ENCODE measurements at places on chromosomes 3 and 15.

- DNase-seq = peak; percentile 86
Measured at GRCh38 chr15:33131552-33132232, 62.8 kb downstream of the FMN1 start.

- no peak for DNase-seq
Measured at GRCh38 chr3:158753854-158754253, 21.6 kb upstream of the RARRES1 start.

DNA sequence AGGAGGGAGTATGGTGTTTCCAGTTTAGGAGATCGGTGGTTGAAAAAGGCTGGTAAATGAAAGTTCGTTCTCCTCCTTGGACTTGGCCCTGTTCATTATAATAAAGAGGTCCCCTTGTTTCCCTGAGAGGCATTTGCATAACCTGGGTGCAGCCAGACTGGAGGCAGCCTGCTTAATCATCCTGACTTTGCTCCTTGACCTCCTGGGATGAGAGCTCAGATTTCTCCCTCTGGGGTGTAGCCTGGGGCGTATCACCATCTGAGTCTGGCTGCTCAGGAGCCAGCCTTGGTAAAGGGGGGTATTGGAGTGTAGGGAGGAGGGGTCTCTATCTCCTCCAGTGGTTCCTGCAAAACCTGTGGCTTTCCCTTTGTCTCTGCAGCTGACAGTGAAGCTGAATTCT is 21.3 kb upstream of the ACAD9 start:
- DNase-seq = no peak

DNA sequence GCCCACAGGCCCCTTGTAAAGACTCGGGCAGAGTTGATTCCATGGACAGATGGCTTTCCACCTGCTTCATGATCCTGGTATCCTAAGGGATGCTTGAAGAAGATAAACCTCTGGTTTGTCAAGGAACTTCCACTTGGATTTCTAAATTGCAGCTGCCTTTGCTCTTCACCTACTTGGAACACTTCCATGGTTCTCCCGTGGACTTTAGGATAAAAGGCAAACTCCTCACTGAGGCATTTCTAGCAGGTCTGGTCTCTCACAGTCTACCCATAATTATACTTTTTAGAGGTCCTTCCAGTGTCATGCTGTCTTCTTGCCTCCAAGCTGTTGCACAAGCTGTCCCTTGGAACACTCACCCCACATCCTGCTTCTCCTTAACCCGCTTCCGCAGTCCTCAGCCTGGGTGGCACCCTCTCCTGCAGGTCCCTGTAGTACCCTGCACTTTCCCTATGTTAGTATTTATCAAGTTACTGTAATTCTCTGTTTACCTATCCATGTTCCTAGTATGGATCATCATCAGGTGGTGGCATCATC is 12.7 kb downstream of the TLNRD1 start:
- no peak for DNase-seq

DNA sequence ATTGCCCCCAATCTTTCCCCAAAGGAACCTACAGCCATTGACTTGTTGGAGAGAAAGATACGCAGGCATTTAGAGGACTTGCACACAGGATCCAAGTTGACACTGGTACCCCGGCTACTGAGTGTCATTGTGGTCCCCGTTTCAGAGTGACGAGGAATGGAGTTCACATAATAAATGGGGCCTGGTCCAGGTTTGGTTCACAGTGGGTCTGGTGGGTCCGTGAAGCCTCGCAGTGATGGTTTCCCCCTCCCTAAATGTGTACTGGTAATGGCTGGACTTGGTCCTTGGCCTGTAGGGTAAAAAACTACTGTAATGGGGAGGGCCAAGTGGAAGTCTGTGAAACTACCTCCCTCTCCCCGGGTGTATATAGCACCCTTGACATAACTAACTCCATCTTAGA is 232.1 kb upstream of the LYSMD4 start:
- no peak for DNase-seq

- DNase-seq = no peak
Measured at GRCh38 chr3:158079599-158079998, 26.6 kb downstream of the SHOX2 start.

GRCh38 chr3:5186089-5186857 is 1.2 kb upstream of the EDEM1 start:
- peak; percentile 51 for DNase-seq

DNA sequence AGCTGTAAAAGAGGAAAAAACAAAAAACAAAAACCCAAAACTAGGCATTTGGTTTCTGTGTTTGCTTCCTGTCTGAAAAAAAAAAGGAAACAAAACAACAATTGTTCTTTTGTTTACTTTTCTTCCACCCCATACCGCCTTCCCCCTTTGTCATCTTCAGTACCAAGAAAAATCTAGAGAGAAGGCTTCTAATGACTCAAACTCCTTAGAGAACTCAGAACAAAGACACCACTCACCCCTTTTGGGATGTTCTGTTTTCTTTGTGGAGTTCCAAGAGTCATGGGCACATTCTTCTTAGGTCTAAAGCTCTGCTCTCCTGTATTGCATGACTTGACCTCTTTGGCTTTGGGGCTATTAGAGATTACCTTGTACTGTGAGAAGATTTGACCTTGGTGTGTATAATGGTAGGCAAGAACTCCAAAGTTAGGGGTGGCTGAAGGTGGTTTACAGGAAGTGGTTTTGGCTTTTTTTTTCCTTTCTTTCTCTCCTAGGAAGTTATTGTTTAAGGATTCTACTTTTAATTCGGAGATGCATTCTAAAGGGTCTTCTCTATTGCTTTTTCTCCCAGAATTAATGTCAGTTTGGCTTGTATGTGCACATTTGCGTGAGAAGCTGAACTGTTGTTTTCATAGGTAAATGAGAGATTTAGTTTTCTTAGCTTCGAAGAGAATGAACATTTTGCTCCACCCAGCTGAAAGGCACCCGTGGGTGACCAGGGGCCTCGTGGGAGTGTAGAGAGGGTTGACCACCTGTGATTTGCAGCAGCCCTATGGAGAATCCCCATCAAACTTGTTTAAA is 39.5 kb upstream of the ZBTB20 start:
- no peak for DNase-seq

DNA sequence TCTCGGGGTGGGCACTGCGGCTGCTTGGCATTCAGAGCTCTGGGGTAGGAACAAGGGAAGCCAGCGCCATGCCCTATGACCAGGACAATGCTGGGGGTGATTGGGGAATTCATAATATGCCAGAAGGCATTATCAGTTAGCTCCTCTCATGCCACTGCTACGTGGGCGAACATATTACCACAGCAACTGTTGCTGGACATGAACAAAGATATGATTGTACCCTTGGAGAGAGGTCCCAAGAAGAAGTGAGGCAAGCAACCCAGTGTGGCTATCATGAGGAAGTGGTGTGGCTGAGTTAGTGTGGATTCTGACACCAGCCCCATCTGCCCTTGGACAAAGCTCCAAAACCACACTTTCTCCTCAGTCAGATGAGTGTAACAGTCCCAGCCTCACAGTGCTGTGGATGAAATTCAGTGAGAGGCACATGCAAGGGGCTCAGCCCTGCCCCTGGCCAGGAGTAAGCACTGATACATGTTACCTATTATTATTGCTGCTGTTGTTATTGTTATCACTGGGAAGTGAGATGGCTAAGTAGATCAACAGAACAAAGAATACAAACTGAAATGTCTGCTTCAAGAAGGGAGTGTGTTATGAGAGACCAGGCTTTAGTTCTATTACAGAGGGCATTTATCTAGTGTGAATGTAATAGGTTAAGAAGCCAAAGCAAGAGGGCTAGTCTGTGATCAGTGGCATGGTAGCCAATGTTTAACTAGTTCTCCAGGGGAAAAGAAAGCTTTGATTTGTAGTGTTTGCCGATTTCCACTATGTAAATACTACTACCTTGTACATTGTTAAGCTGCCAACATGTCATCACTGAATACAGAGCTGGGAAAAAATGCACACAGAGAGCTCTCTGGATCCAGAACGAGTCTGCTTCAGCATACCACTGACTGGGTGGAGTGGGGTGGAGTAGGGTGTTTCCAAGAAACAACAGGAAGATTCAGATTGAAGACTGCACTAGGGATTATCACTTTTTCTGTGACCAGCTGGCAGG is 222.3 kb upstream of the EIF1B start:
- peak; percentile 65 for DNase-seq

GRCh38 chr3:46135475-46135874 is 72.6 kb downstream of the CCR1 start:
- no peak for DNase-seq

DNA sequence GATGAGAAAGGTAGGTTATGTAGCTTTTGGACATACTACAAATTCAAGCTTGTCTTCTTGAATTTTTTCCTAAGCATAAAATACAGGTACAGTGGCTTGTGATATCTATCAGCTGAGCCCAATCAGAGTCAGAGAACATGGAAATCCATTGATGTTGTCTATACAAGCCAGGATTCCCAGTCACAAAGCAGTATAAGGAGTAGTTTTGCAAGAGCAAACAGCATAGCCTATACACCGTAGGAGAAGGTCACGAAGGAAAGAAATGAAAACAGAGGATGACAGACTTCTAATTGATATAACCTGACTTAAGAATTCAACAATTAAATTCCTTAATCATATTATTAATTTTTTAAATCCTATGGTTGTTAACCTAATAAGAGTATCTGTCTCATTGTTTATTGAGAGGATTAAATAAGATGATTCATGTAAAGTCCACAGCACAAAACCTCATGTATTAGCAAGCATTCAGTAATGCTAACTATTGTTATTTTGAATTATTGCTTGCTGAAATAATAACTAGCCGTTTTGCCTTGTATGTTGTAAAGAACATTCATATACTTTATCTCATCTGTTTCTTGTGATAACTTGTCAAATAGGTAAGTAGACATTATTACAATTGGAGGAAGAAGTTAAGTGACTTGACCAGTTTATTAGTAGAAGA is 276.6 kb upstream of the ZPLD1 start:
- DNase-seq = no peak

GRCh38 chr3:52240059-52240885 is 1.3 kb upstream of the TWF2 start:
- no peak for DNase-seq

DNA sequence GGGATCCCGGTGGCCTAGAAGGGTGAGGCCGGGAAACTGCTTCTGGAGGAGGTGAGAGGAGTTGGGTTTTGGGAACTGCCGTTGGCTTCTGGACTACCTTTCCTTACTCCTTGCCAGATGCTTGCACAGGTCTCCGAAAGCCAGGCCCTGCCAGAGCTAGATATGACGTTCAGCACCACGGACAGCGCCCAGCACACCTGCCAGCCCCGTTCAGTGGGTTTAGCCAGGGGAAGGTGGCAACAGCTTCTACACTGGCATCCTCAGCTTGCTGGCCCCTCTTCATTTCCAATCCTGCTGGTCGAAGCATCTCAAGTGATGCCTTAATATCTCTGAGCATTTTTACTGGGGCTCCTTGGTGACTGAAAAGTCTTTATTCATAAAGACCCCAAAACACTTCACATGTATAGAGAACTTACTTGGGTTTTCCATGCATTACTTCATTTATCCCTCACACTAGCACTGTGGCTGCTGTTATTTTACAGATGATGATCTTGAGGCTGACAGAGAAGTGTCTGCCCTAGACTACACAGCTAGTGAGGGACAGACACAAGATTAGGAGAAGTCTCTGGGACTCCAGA is 21.9 kb downstream of the HCN4 start:
- peak; percentile 53 for DNase-seq

DNA sequence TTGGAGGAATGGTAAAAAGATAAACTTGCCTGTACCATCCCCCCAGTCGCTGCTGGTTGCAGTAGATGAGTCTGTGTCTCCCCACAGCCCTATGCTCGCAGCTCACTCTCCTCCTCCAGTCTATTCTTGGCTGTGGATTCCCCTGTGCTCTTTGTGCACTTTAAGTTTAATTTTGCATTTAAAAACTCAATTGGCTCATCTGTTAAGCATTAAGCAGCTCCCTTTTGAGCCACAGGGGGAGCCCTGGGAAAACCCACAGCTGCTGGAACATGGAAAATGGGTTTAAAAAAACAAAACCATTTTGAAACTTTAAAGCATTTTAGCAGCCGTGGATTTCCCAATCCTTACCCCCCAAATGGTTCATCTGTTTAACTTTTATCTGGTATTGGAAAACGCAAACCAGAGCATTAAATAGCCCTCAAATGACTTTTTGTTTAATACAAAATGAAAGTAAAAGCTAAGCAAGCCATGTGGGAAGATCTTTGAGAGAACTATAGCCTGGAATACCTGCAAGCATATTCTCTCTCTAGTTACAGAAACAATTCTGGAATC is 536.9 kb downstream of the ZIC1 start:
- DNase-seq = peak; percentile 96

DNA sequence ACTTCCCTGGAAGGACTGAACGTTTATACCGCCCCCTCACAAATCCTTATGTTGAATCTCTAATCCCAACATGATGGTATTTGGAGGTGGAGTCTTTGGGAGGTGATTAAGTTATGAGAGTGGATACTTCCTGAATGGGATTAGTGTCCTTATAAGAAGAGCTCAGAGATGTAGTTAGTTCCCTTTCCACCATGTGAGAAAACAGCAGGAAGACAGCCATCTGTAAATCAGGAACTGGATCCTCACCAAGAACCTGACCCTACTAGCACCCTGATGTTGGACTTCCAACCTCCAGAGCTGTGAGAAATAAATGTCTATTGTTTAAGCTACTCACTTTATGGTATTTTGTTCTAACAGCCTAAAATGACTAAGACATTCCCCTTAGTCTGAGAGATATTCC is 33.3 kb upstream of the SACM1L start:
- no peak for DNase-seq

DNA sequence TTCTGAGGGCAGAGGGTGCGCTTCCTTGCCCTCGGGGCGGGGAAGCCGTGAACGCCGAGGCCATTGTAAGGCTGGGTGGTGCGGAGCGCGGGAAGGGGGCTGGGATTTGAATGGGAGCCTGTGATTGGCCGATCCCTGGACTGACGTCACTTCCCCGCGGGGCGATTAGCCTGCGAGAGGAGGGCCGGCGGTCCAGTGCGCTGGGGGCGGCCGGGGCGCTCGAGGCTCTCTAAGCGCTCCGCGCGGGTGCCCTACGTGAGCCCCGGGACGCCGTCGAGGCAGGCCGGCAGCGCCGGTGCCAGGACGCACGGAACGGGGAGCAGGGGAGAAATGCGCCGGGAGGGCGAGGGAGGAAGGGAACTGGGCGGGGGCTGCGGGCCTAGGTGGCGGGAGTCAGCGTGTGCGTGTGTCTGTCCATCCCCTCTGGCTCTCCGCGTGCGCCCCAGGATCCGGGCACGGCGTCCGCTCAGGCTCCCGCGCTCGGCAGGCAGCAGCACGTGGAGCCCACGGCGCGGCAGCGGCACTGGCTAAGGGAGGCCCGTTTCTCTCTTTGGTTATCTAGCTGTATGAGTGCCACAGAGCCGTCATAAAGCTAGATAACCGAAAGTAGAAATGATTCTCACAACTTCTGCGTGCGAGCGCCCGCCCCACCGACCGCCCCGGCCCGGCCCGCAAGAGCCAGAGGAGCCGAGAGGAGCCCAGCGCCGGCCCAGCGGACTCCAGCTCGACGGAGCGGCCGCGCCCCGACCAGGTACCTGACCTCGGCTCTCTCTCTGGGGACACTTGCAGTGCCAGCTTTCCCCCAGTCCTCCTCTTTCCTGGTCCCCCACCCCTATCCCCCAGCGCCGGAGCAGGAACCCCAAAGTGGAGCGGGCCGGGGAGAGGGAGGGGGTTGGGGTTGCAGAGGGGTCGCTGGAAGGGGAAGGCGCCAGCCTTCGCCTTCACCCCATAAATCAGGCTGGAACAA is 33.1 kb upstream of the POLG start:
- DNase-seq = peak; percentile 35

All from muscle of leg (tissue), 16 donors.